AML-193 (cell line): ENCODE measurements at places on chromosomes 11 and 22.

DNA sequence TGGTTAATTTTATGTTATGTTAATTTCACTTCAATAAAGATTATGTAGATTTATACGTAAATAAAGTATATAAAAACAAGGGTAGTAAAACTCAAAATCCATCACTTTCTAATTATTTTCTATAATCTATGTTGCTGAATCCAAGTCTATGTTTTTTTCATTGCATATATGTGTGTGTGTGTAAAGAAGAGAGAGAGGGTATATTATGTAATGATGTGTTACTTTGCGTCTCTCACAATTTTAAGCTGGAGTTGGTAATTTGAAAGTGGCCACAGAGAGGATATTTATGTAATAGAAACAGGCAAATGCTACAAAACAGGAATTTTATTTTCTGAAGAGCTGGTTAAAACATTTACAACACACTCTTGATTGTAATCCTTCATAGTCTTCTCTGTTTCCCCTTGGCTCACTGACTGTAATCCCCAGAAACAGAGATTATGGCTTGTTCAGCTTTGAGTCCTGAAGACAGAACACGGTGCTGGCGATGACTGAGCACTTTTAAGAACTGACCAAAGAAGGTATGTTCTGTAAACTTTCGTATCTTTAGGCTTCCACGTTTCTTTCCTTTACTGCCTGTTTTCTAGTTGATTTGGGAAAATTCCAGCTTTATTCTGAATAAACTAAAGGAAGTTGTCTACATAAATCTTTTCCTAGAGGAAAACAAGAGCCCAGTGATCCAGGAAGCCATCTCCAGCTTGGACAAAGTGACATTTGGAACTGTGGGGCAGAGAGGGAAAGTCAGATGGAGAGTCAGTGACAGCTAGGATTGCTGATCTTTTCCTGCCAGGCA is 43.6 kb downstream of the OR2AG2 start:
- DNase-seq = no peak

GRCh38 chr22:43553451-43554258 is 141.8 kb downstream of the MPPED1 start:
- no peak for DNase-seq

GRCh38 chr11:10205928-10206327 is 88.1 kb downstream of the SBF2 start:
- DNase-seq = no peak

GRCh38 chr11:128941573-128942271 is 949 bp downstream of the TP53AIP1 start:
- no peak for DNase-seq
